ENCODE measurements at places on chromosomes 12 and 14.

DNA sequence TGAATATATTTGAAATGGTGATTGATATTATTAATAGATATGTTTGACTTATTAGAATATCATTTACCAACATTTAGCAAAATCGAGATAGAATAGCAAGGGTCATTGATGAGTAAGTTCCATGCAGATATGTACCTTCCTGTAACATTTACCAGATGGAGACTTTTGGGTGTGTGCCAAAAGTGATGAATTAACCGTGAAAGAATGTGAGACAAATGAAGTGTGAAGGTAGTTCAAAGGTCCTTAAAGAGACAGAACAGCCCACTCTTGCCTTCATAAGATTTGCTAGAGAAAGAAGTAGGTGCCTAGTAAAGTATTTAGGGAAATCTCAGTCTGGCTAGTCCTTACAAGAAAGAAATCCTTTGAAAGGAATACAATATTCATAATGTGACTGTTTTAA lies 45.5 kb downstream of the FGD4 start:
- no peak for DNase-seq

- no peak for DNase-seq
Observed at GRCh38 chr14:90831821-90832220, 15.6 kb upstream of the TTC7B start.

GRCh38 chr12:49960474-49961110 lies 1.1 kb upstream of the AQP5 start:
- no peak for DNase-seq

DNA sequence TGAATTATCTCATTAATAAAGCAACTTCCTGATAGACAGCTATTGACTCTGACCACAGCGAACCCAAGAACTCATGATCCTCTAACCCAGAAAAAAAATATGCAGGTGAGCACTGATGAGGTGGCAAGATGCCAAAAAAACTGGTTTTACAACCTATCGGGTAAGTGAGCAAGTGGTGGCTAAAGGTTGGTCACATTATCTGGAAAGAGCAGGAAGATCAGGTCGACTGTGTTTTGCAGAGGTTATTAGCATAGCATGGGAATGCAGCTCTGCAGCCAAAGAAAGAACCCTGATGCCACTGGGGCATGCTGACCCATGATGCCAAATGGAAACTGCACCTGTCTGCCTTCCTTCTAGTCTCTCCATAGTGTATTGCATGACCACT lies 23.5 kb downstream of the BHLHE41 start:
- DNase-seq: no peak

GRCh38 chr14:35628989-35629388 lies 95.0 kb downstream of the INSM2 start:
- DNase-seq: no peak

- DNase-seq: no peak
Observed at GRCh38 chr14:88166616-88167015, 156.5 kb downstream of the KCNK10 start.

- no peak for DNase-seq
Observed at GRCh38 chr12:13307143-13307816, 110.8 kb downstream of the EMP1 start.

Measured in HuH-7.5 (cell line).